ENCODE measurements at places on chromosomes 2 and 18.
A peak's percentile ranks its signal among the peaks of the same experiment; 100 is the strongest.

- DNase-seq, result no peak
Observed at GRCh38 chr18:48734460-48734859, 195.6 kb downstream of the CTIF start.

DNA sequence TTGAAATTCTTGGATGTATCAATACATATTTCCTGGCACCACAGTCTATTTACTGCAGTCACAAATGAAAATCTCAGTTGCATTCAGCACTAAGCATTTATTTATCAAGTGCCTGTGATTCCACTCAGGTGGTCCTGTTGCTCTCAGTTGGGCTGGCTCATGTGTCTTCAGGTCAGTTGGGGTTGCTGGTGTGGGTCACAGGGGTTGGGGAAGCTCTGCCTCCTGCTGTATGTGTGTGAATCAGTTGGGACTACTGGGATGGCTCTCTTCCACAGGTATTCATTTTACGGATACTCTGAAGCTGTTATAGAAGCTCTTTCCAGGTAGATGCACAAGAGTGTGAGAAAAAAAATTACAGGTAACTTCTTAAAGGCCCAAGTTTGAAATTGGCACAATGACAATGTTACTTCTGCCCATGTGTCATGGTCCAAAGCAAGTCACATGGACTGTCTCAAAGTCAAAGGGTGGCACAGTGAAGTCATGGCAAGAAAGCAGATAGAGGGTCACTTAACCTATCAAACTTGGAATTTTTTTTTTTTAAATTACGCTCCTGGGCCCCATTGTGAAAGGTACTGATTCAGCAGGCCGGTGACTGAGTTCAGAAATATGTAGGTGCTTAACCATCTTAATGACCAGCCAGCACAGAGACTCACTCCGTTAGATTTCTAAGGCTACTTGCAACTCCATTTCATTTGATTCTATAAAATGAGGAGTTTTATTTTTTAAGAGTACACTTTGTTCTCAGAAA lies 249.2 kb upstream of the GCFC2 start:
- no peak for DNase-seq

GRCh38 chr18:42534313-42534712 lies 579.3 kb downstream of the PIK3C3 start:
- DNase-seq, result no peak

DNA sequence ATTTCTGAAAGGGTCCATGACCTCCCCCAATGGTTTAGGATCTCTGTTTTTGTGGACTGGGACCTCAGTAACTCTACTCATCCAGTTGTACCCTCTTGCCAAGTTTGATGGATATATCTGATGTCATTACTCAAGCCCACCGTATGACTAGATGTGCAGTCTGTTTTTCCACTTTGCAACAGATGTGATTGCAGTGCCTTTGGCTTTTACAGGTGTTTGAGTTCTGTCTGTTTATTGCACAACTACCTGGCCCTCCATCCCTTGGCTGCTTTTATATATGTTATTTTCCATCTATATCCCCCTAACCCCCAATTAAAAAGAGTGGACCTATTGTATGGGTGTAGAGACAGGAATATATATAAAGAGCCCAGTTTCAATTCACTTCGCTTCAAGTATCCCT lies 10.8 kb downstream of the NCOA1 start:
- DNase-seq, result no peak

- DNase-seq, result peak; percentile 84
Observed at GRCh38 chr2:221999717-222000116, 299.1 kb downstream of the PAX3 start.

GRCh38 chr2:233772153-233772552 lies 6.0 kb upstream of the MROH2A start:
- DNase-seq, result no peak

- no peak for DNase-seq
Observed at GRCh38 chr2:31294196-31294595, 60.2 kb downstream of the EHD3 start.

DNA sequence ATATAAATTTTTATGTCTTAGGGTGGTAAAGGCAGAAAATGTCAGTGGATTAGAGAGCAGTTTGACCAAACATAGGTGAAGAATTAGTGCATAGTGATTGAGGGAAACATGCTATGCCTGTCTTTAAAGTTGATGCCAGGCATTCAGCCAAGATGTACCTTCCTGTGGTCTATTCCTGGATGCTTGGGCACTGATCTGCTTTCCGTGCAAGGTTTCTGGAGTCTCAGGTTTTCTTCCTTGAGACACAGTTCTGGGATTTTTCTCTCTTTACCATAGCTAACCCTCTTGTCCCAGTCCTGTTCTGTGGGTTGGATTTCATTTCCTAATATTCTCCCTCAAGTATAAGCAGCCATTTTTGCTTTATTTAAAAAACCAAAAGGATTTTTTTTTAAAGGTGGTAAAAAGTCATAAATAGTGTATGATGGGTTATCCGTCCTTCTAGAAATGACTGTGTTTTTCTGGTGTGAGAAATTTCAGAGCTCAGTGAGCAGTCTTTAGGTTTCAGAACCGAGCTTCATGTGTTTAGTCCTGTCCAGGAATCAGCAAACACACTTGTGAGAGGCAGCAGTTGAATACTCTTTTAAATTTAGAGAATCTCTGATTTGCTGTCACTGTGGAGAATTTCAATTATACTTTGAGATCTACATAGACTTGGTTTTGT lies 43.0 kb upstream of the CYBRD1 start:
- DNase-seq, result no peak

DNA sequence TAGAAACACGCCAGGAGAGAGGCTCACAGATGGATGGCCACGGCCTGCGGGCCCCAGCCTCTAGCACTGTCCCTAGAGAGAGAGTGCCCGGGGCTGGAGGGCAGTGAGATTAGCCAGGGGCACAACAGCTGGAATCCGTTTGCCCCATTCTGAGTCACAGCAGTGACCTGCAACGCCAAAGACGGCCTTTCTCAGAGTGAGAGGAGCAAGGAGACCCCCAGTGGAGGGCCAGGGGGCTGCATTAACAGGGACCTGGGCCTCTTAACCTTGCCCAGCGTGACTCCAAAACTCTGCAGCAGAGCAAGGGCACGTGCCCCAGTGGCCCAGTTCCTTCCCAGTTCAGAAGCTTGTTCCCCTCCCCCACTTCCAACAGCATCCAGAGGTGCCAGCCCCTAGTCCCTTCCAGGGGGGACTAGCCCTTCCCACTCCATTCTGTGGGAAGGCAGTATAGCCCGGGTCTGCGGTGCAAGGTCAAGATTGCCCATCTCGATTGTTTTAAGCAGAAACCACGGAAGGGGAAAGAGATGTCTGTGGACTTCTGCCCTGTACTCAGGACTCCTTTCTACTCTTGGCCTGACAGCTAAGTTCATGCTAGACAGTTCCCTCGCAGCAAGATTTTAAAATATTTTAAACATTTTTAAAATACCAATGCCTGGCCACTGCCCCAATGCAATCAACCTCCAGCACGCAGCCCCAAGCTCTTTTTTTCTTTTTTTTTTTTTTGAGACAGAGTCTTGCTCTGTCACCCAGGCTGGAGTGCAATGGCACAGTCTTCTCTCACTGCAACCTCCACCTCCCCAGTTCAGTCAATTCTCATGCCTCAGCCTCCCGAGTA lies 50.9 kb upstream of the BIN1 start:
- DNase-seq, result no peak

Data from non-pigmented ciliary epithelial cell (primary cell).